ENCODE measurements at places on chromosomes 13 and 19.

DNA sequence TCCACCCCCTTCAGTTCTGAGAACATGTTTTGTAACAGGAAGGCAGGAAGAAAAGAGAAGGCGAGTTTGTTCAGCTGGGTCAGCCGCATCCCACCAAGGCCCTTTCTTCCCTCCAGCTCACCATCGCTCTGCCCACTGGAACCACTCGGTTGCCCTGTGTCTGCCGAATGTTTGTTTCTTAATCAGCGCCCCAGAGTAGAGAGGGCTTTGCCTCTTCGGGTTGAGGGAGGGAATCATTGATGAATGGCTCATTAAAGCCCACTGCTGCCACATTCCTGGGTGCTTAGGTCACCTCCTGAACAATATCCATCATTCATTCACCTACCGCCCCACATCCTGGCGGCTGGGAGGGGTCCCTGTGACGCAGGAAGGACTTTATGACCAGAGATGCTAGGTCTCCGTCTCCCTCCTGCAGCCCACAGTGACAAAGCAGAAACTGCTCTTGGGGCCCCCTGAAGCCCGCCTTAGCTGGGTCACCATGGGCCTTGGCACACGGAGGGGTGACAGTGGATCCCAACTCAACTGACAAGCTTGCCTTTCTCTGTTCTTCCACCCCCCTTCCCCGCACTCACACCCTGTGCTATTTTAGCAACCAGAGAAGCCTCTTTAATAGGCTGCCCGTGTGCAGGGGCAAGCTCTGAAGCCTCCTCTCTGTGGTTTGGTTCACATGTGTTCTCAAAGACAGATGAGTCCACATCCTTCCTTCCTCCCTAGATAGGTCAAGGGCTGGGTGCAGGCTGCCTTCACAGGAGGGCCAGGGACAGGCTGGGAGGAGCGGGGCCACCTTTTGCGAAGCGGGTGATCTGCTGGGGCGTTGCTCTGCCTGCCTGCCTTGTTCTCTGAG is 46.2 kb downstream of the ACTN4 start:
- DNase-seq, result no peak

DNA sequence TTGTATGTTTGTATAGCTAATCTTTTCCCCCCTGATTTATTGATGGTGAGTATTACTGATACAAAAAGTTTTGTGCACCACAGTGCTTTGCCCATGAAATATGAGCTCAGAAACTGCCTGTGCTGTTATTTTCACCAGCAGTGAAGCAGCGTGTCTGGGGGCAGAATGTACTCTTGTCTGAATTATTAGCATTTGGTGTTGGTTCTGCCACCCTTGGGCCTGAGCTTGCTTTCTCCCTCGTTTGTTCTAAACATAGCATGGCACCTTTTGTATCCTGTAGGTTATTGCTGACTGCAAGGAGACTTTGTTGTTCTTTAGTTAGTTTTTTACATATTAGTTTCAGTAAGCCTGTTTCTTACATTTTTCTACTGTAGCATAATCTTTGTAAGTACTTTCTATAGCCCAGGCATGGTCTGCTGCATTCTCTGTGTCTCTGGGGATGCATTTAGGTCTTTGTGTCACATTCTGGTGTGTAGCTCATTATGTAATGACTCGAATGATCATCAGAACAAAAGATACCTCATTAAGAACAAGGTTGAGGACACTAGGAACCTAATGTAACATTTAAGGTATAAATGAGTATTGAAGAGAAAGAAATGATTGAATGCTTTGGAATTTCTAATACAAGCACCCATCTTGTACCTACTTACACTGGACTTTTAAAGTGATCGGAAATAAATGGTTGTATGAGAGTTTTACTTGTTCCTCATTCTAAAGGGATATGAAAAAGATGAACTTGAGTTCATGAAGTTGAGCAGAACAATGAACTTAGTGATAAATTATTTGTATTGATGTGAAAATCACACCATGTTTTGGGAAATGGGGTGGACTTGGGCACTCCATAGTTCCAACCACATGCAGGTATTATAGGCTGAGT is 50.3 kb upstream of the GPI start:
- no peak for DNase-seq

GRCh38 chr19:51356159-51356801 is 9.9 kb downstream of the ETFB start:
- no peak for DNase-seq

DNA sequence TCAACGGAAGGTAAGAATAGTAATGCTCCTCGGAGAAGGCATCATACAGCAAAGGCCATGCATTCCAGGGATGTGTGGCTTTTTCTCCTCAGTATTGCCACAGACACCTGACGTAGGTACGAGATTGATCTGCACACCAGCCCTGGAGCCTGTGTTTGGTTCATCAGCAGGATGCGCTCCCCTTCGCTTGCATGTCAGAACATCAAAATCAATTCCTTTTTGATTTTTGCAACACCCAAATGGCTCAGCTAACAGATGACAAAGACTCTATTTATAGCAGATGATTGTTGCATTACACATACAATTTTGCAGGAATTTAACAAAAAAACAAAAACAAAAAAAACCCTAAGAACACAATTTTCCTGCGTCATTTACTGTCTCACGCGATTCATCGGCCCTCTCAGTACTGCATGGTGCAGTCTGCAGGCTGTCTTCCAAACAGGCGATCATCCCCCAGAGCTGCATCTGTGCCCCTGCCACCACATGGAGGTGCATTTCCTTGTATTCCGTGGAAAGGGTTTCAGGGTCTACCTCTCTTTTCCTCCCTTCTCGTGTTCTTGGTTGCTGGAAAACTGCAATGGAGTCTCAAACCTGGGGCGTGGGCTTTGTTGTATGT is 207.3 kb downstream of the TEX29 start:
- no peak for DNase-seq

- peak; percentile 75 for DNase-seq
Measured at GRCh38 chr13:24053519-24054251, 106.8 kb upstream of the SPATA13 start.

DNA sequence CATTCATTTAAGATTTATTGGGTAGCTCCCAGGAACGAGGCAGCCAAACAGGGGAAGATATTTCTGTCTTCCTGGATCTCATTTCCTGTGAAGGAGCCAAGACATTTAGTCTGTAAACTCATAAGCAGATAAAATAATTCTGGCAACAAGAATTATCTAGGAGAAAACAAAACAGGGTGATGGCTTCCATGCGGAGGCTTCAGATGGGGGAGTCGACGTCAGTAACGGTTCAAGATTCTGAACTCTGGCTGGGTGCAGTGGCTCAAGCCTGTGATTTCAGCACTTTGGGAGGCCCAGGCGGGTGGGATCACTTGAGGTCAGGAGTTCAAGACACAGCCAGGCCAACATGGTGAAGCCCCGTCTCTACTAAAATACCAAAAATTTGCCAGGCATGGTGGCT is 1.3 kb downstream of the GNA15 start:
- no peak for DNase-seq

GRCh38 chr19:42455621-42456081 is 12.9 kb upstream of the CXCL17 start:
- no peak for DNase-seq

DNA sequence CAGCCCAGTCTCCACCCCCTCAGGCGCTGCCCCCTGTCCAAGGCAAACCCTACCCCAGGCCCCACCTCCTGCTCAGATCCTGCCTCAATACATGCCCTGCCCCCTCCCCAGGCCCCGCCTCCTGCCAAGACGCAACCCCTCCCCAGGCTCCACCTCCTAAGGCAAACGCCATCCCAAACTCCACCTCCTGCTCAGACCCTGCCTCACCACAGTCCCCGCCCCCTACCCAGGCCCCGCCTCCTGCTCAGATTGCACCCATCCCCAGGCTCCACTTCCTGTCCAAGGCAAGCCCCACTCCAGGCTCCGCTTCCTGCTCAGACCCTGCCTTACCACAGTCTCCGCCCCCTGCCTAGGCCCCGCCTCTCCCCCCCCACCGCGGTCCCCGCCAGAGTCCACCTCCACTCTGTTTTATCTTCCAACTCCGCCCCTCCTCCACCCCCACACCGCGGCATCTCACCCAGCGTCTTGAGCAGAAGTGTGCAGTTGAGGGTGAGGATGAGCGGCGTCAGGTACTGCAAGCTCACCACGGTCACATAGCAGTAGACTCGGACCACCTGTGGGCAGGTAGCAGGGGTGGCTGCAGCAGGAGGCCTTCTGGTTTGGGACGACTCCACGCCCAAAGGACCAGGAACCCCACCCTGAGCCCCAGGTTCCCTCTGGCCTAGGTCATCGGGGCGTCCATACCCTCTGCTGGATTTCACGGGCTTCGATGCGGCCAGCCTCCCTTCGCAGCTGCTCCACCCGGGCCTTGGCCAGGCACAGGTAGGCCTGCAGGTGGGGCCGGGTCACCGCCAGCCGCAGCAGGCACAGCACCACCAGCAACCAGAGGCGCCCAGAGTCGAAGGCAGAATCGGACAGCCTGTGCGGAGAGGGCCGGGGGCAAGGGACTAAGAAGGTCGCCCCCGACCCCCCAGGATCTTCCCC is 17.7 kb downstream of the TMEM161A start:
- no peak for DNase-seq

GRCh38 chr13:112815871-112816270 is 126.0 kb downstream of the ATP11A start:
- DNase-seq, result no peak

DNA sequence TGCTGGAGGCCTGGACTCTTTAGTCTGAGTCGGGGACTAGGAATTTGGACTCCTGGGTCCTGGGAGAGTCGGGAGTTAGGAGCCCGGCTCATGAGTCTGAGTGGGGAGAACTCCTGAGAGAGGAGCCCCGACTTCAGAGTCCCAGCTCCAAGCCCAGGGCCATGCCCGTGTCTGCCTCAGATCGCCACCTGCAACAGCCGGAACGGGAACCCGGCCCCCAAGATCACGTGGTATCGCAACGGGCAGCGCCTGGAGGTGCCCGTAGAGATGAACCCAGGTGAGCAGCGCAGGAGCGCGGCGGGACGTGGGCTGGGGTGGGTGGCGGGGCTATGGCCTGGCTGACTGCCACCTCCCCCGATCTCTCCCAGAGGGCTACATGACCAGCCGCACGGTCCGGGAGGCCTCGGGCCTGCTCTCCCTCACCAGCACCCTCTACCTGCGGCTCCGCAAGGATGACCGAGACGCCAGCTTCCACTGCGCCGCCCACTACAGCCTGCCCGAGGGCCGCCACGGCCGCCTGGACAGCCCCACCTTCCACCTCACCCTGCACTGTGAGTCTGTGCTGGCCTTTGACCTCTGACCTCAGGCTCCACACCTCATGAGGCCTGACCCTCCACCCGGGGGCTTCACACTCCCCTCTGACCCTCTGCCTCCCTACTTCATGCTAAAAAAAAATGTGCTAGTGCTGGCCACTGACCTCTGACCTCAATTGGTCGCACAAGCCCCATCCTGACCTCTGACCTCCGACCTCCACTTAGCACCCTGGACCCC is 4.4 kb downstream of the BCAM start:
- DNase-seq, result no peak

GRCh38 chr13:51619614-51620013 is 35.4 kb downstream of the WDFY2 start:
- DNase-seq, result no peak

- DNase-seq, result peak; percentile 60
Measured at GRCh38 chr19:15584541-15585115, 30.4 kb upstream of the CYP4F8 start.

GRCh38 chr13:93338030-93338429 is 111.4 kb downstream of the GPC6 start:
- no peak for DNase-seq

DNA sequence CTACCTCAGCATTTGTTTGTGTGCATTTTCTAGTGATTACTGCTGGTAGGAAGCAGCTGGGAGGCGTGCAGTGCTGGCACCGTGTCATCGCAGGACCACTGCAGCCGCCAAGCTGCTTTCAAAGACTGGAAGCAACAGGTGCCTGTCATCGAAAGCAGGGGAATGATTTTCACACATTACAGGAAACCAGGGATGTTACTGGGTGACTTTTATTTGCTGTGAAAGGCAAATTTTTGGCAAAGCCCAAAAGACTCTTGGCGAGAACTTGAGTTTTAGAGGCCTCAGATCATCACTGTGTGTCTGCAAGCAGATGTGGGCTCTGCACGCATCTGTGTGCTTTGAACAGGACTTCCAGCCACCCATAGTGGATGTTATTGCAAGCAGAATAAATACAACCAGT is 176.4 kb downstream of the FLT1 start:
- DNase-seq, result peak; percentile 7

GRCh38 chr19:17532116-17532515 is 20.7 kb downstream of the PGLS start:
- DNase-seq, result no peak

DNA sequence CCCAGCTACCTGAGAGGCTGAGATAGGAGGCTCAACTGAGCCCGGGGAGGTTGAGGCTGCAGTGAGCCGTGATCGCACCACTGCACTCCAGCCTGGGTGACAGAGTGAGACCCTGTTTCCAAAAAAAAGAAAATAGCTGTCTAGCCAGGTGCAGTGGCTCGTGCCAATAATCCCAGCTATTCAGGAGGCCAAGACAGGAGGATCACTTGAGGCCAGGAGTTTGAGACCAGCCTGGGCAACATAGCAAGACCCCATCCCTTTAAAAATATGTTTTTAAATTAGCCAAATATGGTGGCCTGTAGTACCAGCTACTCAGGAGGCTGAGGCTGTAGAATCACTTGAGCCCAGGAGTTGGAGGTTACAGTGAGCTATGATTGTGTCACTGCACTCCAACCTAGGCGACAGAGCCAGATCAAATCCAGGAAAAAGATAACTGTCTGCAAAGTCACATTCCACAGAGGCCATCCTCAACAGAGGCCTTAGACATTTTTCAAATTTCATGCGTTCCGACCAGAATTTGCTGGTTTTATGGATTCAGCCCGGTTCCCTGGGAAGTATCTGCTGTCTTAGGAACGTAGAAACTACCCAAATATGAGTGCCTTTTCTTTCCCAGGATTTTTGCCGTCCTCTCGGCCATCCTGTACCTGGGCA is 58.7 kb upstream of the USE1 start:
- no peak for DNase-seq

GRCh38 chr13:83816081-83816480 is 66.2 kb downstream of the SLITRK1 start:
- DNase-seq, result no peak

DNA sequence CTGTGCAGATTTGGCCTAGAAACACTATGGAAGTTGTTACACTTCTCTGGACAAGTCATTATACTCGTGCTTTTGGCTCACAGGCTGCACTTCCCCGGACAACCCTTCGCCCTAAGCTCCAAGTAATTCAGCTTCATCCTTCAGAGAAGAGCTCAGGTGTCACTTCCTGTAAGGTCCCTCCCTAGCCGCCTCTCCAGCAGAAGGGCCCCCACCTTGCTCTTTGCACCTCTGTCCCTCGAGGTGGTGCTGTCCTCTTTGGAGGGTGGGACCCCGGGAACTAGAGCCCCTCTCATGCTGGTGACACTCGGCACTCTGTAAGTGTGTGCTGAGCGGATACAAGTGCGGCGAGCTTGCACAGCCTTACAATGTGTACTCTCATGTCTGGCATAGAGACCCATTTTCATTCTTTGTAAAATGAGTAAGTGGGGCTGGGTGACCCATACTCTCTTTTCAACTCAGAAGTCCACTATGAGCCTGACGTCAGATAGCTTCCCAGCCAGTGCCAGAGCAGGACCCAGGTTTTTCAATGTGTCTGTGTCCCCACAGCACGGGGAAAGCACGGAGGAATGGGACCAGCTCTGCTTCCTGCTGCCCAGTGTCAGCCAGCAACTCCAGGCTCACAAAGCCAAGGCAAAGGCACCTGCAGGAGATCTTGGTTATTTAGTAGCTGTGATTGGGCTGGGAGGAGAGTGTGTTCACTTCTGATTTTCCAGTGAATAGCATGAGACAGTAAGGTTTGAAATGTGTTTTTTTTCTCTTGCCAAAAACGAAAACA is 26.9 kb downstream of the CHAMP1 start:
- DNase-seq, result no peak

- no peak for DNase-seq
Measured at GRCh38 chr13:52454459-52454819, 839 bp upstream of the CKAP2 start.

Measured in NCI-H1092 (cell line).